CD4-positive, alpha-beta T cell treated with Interleukin-17A for 4 hours (primary cell): ENCODE measurements at places on chromosomes 3 and 15.
A peak's percentile ranks its signal among the peaks of the same experiment; 100 is the strongest.

- DNase-seq: no peak
Observed at GRCh38 chr3:155635056-155635455, 109.8 kb downstream of the PLCH1 start.

DNA sequence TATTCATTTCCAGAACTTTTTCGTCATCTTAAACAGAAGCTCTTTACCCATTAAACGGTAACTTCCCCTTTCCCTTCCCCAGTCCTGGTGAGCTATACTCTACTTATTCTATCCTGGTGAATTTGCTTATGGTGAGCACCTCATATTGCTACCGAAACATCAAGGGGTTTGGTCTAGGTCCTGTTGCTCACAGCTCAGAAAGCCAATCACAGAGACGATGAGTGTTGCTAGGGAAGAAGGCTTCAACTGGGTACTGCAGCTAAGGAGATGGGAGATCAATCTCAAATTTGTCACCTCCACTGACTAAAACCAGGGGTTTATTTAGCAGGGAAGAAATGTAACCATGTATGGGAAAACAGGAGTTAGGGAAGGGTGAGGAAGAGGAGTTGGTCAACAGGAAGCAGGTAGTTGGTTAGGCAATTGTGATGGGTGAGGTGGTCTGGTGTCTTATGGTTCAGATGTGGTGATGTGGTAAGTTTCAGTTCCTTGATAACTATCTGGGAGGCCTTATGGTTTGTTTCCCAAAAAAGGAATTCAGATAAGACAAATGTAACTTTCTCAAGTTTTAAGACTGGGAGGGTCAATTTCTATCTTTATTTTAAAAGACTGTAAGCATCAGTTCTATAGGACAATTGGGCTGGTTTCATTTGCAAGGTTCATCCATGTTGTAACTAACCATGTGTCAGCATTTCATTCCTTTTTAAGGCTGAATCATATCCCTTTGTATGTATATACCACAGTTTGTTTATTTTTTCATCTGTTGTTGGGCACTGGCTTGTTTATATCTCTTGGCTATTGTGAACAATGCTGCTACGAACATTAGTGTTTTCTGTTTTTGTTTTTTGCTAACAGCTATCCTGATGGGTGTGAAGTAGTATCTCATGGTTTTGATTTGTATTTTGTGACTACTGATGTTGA, 24.3 kb downstream of the ARHGAP11B start:
- no peak for DNase-seq

DNA sequence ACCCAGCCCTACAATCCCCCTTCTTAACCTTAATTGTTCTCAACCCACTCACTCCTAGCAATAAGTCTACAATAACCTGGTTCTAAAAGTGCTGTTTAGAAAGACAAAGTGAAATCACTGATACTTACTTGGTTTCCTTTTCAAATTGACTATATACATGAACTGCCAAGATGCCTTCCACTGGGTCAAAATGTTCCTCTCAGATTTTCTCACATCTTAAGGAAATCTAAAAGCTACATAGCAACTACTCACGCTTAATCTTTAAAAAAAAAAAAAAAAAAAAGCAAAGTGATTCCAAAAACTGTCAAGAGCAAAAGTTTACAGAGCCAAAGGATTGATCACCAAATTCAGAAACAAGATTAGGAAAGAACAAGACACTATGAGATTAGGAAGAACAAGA, 68.7 kb upstream of the MAP4 start:
- DNase-seq: no peak

DNA sequence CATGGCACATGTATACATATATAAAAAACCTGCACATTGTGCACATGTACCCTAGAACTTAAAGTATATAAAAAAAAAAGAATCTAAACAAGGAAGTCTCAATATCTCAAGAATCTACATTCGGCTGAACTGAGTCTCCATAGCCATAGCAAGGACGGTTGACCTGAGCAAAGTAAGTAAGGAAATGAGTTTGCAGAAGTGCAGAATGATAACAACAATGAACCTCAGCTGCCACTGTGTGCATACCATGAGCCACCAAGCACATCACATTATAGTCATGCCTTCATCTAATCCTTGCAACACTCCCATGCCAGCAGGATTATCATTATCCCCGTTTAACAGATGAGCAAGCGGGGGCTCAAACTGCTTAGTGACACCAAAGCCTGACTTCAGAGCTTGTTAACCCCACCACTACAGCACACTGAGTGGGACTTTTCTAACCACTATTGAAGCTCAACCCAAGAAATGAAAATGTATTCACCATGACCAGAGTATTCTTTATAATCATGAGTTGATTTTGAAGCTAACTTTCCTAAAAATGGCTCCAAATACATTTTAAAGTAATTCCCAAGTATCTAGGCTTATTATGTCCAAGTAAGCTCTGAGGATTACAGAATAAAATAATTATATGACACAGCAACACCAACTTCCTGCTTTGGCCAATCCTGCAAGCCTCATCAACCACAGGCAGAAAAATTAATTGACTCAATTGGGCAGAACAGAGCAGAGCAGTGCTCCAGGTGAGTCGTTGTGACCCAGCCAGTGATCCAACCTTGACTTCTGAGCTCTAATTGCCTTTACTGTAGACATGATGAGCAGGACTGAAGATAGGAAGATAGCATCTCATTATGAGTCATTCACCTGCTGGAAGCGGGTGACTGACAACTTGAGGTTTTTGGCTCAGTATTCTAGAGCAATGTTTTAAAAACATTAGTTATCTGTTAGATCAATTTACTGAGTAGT, 47.3 kb upstream of the IL12A start:
- DNase-seq: peak; percentile 6

DNA sequence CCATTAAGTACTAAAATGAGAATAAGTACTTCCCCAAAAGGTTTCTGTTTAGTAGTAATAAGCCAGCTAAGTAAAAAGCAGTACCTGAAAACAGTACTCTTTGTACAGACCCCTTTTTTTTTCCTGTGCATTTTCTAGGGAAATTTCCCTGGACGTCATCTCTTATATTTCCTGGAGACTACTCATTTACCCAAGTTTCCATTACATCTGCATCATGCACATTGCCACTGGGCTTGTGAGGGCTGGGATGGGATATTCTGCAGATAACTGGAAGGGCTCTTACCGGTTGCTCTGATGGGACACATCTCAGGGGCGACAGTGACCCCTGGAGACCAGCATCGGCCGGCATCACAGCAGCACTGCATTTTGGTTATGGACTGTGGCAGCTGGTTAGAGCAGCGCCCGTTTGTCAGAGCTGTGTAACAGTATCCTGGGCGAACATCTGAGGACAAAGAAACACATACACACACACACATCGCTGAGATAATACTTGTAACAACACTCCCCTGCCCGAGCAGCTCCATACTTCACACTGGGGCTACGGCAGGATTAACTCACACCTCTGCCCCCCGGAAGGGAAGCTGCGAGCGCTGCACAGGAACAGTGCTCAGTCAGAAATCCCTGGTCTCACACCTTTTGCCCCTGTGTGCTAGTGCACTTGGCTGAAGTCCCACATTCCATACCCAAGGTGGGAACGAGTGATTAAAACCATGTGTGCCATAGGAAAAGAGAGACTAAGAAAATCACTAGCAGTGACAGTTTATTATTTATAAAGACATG, 124.9 kb downstream of the FBN1 start:
- DNase-seq: no peak

DNA sequence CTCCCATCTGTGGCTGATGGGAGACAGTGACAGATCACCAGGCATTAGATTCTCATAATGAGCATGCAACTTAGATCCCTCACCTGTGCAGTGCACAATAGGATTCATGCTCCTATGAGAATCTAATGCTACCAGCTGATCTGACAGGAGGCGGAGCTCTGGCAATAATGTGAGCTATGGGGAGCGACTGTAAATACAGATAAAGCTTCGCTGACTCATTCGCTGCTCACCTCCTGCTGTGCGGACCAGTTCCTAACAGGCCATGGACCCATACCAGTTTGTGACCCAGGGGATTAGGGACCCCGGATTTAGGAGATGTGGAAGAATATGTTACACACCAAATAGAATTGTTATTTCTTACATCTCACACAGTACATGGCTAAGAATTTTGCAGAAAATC, 6.7 kb downstream of the ARGFX start:
- no peak for DNase-seq

DNA sequence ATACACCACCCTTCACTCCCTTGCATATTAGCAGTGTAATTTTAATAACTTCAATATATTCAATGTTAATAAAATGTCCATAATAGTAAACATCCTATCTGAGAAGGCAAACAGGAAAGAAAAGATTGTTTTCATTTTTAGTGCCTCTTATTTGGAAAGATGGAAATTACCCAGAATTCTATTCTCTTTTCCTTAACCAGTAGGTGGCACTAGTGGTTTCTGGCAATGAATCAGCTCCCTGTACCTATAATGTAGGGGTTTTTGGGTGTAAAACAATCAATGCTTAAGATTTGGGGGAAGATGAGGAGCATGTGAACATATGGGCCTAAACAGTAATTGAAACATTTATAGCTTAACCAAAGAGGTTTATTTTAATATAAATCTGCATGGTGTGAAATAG, 5.7 kb upstream of the SEMA6D start:
- no peak for DNase-seq

- no peak for DNase-seq
Observed at GRCh38 chr3:166425021-166425420, 587.8 kb upstream of the BCHE start.

- DNase-seq: no peak
Observed at GRCh38 chr3:21544076-21544462, 206.9 kb downstream of the ZNF385D start.

GRCh38 chr3:171543759-171544300, 83.6 kb upstream of the TNIK start:
- DNase-seq: no peak

DNA sequence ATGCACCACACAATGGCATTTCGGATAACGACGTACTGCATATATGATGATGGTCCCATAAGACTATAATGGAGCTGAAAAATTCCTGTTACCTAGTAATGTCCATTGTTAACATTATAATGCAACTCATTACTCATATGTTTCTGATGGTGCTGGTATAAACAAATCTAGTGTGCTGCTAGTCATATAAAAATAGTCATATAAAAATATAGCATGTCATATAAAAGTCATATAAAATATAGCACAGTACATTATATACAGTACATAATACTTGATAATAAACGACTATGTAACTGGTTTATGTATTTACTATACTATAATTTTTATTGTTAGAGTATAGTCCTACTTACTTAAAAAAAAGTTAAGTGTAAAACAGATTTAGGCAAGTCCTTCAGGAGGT, 50.6 kb downstream of the HACD2 start:
- no peak for DNase-seq

DNA sequence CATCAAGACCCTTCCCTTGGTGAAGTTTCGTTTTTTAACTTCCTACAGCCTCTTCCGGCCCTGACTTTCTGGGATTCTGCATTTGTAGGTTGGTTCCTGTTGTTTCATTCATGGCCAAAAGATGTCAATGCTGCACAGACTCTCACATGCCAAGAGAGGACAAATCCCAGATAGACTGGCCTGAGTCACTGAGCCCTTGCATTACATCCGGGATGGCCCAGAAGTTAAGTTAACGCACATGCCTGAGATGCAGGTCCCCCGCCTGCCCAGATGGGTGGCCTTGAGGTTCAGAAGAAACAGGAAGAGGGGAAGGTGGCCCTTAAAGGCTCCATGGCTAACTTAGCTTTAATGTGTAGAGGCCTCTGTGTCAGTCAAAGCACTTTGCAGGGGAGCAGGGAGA, 51.6 kb upstream of the SRGAP3 start:
- DNase-seq: no peak

DNA sequence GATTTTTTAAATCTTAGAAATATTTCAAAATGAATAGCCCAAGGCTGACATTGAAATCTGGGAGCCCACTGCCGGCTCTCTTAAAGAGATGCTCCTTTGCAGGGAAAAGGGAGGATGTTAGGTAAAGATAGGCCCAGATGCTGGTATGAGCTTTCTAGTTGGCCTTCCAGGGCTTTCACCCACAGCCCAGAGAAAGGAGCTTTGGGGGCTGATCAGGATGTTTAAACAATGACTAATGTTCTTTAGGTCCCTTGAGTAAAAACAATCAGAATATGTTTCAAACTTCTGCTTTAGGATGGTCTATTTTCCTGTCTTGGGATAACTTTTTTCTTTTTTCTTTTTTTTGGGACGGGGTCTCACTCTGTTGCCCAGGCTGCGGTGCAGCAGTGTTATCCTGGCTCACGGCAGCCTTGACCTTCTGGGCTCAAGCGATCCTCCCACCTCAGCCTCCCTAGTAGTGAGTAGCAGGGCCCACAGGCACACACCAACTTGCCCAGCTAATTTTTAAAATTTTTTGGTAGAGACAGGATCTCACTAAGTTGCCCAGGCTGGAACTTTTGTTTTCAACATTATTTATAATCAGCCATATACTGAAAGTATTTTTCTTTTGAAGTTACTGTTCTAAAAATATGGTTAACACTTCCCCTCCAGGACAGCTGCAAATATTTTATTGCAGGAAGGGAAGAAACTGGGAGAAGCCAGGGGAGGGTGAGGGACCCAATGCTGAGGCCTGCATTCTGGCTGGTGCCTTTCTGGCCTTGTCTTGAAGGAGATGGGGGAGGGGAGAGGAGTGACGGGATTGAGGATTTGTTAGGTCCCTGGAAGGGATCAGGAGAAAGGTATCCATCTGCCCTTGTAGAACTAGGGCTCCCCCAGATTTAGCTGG, 70.1 kb downstream of the TRAK1 start:
- no peak for DNase-seq

DNA sequence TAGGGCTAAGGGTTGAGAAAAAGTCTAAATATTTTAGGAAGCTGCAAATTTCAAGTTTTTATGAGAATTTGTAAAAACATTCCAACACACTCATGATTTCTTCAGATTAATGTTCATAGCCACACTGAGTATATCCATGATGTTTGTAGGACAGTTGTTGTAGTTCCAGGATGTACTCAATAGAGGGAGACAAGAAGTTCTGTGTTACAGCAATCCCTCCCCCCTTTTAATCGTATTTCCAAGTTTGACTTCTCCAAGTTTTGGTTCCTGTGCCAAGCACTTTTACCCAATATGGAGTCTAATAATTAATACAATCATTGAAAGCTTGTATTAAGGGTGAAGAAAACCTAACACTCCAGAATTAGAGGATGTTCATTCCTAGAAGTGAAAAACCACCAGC, 143.4 kb downstream of the FEZF2 start:
- no peak for DNase-seq

GRCh38 chr3:41846850-41847249, 115.1 kb downstream of the ULK4 start:
- DNase-seq: no peak

- peak; percentile 44 for DNase-seq
Observed at GRCh38 chr3:38454178-38454883, 641 bp downstream of the ACVR2B start.

DNA sequence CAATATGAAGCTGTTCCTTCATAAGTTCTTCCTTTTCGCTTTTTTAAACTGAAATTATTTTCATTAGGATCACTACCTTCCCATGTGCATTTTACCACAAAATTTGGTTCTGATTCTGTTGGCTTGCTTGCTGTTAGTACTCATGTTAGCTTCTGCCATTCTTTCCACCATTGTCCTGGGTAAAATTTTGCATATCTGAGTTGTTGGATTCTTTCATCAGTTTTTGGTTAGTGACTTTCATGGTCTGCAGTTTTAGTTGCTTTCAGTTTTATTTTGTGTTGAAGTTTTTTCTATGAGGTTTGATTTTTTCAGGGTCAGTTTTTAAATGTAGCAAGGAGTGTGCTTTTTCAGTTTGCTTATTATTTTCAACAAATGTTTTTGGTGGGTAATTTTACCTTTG, 71.9 kb downstream of the SMAD3 start:
- DNase-seq: no peak
